ENCODE measurements at places on chromosomes 16 and 17.

DNA sequence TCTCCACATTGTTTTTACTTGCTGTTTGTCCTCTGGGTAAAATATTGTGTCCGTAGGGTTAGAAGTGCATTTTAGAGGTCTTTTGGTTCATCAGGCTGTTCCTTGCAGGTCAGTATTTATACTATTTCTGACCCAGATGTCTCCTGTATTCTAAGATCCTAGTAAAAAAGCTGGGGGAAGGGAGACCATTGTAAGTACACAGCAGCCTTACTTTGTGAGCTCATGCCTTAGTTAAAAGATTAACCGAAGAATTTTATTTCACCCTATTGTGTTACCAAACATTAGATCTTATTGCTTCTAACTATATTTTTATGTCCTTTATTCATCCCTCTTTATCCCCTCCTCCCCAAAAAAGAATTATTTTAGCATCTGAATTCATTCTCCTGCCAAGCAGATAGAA lies 444.1 kb upstream of the RBFOX1 start:
- no peak for DNase-seq

DNA sequence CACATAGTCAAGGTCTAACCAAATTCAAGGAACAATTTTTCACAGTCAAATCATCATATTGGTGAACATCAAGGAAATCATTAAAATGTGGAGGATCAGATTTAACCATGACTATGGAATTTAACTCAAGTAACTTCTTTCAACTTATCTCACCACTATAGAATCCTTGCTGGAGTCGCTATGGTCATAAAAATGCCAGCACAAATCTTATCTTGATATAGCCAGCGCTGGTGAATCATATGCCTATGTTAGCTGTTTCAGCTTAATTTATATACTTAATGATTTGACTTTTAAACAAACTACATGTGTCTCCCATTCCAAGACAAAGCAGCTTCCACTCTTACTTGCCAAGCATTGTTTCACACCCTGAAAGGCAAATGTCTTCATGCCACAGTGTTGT lies 416.4 kb downstream of the CDH11 start:
- DNase-seq: no peak

DNA sequence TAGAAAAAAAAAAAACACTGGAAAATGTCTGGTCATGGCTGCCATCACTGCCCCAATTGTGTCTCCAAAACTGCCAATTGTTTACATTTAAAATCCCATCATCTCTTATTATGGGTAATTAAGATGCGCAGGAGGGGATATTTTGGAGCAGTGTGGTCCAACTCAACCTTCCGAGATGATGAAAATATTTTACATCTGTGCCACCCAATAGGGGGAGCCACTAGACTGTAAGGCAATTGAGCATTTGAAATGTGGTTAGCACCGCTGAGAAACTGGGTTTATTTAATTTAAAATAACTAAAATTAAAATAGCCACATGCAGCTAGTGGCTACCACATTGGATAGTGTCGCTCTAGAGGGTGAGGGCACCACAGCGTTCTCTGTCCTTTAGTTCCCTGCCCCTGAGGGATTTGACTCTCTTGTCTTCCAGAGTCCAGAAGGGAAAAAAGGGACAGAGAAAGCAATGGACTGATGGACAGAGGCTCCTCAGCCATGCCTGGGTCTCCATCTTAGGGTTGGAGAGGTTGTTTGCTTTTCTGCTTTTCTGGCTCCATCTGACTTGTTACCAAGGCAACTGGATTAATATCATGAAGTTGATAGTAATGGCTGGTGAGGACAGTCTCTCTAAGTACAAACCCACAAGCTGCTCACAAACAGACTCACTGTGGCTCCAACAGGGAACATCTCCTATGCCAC lies 3.5 kb downstream of the MPO start:
- DNase-seq: no peak

GRCh38 chr17:67489273-67489672 lies 112.2 kb downstream of the PITPNC1 start:
- no peak for DNase-seq

DNA sequence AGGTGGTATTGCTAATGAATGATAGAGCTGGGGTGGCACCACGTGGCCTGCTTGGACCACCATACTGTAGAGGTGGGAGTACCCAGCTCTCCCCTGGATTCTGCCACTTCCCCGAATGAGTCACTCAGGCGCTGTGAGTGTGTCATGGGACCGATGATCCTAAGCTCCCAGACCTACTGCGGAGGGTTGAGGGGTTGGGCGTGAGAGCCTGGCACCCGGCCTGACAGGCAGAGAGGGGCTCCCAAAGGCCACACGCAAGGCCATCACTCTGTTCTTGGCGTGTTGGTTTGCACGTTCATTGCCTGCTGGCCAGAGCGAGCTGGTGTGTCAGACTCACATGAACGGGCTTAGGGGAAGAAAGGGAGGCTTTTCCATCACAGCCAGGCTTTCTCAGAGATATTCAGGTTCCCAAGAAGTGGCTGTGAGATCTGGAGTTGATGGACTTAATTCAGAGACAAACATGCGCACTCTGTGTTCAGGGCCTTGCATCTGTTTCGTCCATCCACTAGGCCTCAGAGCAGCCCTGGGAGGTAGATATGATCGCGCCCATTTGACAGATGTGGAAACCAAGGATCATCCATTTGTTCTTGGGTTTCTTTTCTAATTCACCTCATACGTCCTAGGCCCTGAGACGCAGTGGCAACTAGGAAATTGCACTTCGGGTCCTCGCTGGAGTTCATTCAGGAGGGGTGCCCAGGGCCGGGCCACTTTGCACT lies 41.4 kb downstream of the CMIP start:
- DNase-seq: no peak
